ENCODE measurements at places on chromosomes 1 and 21.

DNA sequence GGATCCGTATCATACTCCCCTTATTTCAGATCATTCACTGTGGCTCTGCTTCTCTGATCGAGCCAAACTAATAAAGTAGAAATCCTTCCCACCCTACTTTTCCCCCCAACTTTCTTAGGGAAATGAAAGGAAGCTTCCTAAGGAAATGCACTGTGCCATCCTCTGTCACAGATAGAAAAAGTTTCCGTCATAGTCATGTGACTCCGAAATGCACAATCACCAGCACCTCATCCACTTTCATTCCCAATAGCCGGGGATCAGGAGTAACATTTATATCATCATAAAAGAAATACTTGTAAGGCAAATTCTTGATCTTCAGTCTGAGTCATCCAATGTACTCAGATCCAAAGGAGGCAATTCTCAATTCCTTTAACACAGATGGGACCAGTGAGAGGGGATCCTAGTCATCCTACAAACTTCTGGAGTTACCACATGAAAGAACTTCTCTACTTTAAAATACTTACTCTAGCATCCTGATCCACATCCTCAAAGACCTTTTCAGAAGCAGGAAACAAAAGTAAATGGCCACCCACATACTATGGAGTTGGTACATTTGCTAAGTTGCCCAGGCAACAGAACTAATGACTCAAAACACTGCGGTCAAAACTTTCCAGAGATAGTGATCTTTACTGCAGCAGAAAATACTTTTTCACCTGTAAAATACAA lies 97.8 kb upstream of the ZC3H11B start:
- DNase-seq: no peak

GRCh38 chr1:27523337-27524020 lies 33.5 kb upstream of the WASF2 start:
- no peak for DNase-seq

DNA sequence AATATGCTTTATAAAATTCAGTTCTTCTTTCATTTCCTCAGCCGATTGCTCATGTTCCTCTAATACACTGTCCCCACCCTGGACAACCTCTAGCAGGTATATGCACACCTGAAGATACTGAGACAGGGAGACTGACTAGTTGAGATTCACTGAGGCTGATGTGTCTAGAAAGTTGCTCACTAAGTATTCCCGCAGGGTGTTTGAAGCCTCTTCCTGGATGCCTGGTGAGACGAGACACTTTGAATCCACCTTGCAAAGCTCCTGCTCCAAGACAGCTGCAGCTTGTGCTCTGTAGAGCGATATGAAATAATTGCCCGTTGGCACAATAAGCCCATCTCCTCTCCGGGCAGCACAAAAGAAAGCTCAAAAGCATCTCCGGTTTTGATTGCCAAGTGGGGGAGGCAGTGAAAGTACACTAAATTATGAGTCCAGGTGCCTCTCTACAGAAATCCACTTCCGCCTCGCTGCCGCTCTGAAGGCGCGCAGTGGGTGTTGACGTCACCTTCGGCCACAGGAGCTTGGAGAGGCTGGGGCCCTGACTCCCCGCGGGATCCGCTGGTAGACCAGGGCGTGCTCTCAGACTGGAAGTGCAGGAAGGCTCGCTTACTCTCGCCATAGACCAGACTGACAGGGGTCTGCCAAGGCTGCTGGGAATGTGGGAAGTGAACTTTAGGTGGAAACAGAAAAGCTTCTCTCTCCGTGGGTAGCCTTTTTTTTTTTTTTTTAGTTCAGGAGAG lies 46.3 kb downstream of the GPA33 start:
- no peak for DNase-seq

DNA sequence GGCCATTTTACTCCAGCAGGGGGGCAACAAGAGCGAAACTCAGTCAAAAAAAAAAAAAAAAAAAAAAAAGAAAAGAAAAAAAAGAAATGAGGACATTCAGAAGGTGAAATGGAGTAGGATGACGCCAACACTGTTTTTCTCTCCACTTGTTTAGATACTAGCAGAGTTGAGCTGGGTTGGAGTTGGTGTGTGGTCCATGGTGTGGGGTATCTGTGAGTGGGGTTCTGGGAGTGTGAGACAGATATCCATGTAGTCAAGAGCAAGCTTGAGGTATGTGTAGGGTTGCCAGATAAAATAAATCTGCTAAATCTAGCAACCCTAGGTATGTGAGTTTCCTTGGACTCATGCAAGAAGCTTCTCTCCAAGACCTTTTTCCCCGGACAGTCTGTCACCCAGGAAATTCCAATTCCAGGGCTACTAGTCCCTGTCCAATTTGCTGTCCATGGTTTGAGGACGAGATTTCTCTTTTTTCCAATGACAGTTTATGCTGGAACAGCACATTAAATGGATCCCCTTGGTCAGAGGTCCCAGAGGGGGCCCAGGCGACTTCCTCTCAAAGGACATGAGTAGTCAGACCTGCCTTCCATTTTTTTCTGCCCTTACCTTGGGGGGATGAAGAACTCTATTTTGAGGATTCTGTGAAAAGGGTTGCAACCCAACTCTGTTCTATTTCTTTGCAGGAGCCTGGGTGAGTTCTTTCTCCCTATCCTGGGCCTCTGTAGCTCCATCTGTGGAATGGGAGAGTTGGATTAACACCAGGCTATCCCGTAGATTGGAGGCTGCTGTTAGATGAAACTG lies 2.1 kb upstream of the FOXD2 start:
- DNase-seq: no peak

DNA sequence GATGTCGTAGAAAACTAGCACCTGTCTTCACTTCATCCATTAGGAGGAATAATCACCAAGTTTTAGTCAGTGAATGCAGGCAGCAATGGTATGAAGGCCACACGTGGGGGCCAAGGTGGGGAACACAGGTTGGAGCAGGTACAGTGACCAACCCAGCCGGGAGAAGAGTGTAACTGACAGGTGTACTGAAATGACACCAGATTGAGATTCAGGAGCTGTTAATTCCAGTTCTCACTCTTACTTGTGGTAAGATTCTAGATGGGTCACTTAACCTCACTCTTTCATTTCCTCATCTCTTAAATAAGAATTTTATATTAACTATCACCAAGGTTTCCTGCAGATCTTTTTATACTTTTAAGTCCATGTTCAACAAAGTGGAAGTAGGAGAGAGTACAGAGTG lies 206.2 kb upstream of the PTBP2 start:
- no peak for DNase-seq

- no peak for DNase-seq
These were observed 4.3 kb upstream of the GNG5 start for GRCh38 chr1:84510668-84511067.

DNA sequence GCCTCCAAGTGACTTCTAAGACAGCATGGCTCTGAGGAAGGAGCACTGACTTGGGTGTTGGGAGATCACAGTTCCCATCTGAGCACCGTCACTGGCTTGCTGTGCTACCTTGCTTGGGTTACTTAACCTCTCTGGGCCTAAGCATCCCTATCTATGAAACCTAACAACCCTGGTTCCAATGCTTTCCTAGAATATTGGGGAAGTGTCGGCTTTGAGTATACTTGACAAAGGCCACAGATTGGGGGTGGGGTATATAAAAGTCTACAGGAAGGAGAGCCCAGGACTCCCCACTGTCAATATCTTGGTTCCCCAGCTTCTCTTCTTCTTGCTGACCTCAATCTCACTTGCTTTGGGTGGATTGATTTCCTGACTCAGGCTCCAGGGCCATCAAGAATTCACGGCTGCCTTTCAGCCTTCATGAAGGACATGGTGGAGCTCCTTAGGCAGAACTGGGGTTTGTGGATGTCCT lies 6.3 kb downstream of the TNFRSF1B start:
- DNase-seq: no peak

Data from activated CD8-positive, alpha-beta memory T cell treated with anti-CD3 and anti-CD28 coated beads for 4 hours (primary cell).